Lower leg skin (tissue), 4 donors: ENCODE measurements at places on chromosomes 7 and 10. TPM values are rescaled to one million over a fixed set of nuclear protein-coding genes. Genes with fewer than 3 reads are reported as not detected.

The CPEB3 gene
- total RNA-seq: 10.8 TPM

The SFXN2 gene
- 0.98 TPM for total RNA-seq

The ACBD7 gene
- 0.38 TPM for total RNA-seq

The HOXA4 gene
- 1.6 TPM for total RNA-seq

The SIRT1 gene
- 17.6 TPM for total RNA-seq

The PODXL gene
- 9.6 TPM for total RNA-seq

The EPHA1 gene
- 55.4 TPM for total RNA-seq

The BLOC1S2 gene
- 41.2 TPM for total RNA-seq

The SMARCD3 gene
- 10.4 TPM for total RNA-seq

The PRPS1L1 gene
- not detected for total RNA-seq

The NAT16 gene
- not detected for total RNA-seq

The ZNF425 gene
- 4.8 TPM for total RNA-seq

The MRPS17 gene
- 5.3 TPM for total RNA-seq

The OPN1SW gene
- total RNA-seq: not detected

The KAZALD1 gene
- 6.1 TPM for total RNA-seq

The HIP1 gene
- total RNA-seq: 20.1 TPM

The FANK1 gene
- total RNA-seq: 7.8 TPM

The JCAD gene
- total RNA-seq: 14.7 TPM

The CALML5 gene
- total RNA-seq: 6,129 TPM

The SLC13A1 gene
- not detected for total RNA-seq

The PCDH15 gene
- not detected for total RNA-seq

The SPDYE8 gene
- total RNA-seq: not detected

The FOXI2 gene
- total RNA-seq: 0.15 TPM

The DKK1 gene
- 41.1 TPM for total RNA-seq
